Pancreas (tissue), 10 donors: ENCODE measurements at places on chromosomes 5 and 9. TPM values are rescaled to one million over a fixed set of nuclear protein-coding genes. Genes with fewer than 3 reads are reported as not detected.
A peak's percentile ranks its signal among the peaks of the same experiment; 100 is the strongest.

Gene SPATA31C1
- total RNA-seq, result not detected

DNA sequence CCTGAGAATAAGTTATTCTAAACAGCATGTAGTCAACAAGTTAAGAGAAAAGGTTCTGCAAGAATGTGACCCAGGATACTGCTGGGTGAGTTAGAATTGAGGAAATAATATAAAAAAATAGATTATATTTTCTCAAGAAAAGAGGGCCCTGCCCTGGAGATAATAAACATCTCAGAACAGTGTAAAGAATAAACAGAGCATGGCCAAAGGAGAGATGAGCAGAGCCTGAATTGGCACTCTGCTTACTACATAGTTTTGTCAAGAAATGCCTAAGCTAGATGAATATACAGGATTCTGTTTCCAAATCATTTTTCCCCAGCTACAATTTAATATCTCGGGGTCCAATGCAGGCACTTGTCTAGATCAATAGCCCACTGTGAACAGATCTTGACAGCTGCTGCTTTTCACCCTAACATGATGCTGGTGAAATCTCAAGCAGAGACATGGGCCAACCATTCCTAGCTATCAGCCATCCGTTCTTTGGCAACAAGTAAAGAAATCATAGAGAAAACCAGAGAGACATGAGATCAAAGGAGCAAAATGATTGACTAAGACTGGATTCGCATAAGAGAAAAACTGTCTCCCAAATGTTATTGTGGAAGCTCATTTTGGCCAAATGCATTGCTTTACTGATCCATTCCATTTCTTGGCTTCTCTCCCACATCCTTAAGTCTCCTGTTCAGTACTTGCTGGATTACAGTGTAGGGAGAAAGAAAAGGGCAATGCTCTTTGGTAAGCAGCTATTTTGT, 173.2 kb downstream of the PRELID2 start:
- no peak for DNase-seq

- DNase-seq, result no peak
Observed at GRCh38 chr5:43420241-43420640, 8.1 kb upstream of the CCL28 start.

DNA sequence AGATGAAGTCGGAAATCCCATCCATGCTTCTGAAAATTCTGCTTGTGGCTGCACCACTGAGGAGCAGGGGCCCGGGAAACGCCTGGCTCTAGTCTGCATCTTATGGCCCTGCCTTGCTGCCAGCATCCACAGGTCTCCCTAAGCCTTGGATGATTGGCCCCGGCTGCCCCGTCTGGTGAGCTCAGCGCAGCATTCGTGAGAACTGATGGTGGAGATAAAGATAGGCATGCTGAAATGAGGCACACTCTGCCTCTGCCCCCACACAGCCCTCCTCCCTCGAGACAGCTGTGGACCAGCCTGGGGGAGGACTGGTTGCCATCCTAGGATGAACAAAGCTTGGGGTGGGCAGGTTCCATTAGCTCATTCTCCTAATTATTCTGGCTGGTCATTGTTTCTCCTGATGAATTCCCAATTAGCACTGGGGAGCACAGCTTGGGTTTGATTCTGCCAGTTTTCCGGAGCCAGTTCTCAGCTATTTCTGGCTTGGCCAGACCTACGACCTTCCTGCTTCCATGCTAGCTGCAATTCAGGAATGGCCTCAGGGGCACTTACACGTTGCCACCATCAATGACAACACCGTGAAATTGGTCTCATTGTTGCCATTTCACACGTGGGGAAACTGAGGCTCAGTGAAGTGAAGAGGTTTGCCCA, 62.8 kb upstream of the CPEB4 start:
- DNase-seq, result peak; percentile 31

Gene IFNA7
- total RNA-seq, result not detected

DNA sequence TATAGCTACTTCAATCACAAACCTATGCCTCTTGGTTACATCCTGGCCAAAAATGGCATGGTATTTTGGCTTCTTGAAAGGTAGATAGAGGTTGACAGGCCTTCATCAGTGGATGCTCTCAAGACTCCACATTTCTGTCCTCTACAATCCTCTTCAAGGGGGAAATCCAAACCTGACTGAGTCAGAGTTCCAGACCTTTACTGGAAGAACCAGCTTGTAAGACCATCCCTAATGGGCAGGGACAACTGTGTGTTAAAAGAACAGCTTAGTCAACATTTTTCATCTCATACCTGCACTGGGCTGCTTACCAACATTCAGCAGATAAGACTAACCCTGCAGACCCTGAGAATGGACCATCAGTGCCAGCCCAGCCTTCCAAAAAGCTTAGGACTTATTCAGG, 155.7 kb downstream of the CDK5RAP2 start:
- DNase-seq, result no peak

DNA sequence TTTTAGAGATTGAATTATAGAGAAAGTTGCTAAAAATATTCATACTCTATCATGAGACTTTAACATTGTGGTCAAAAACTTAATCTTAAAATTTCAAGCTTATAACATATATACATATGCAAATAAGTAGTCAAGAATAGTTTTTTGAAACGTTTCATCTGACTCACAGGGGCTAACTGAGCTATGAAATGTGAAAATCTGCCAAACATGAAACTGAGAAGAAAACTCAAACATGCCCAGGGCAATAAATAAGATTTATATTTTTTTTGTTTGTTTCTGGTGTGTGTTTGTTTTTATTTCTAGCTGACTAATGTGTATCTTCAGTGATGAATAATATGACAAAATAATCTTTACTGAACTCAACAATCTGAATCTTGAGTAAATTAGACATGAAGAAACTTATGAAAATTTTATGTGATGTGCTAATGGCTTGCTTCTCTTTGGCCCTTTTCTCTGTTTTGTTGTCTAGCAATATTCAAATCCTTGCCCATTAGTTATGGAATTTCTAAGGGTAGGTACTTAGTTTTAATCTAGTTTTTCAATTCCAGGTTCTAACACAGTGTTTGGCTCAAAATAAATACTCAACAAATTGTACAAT, 99.9 kb downstream of the FAM174A start:
- no peak for DNase-seq
